Cerebellum (tissue), 4 donors: ENCODE measurements at places on chromosomes 6 and 20.

GRCh38 chr20:39745380-39745779 lies 783.2 kb downstream of the DHX35 start:
- DNase-seq, result no peak

DNA sequence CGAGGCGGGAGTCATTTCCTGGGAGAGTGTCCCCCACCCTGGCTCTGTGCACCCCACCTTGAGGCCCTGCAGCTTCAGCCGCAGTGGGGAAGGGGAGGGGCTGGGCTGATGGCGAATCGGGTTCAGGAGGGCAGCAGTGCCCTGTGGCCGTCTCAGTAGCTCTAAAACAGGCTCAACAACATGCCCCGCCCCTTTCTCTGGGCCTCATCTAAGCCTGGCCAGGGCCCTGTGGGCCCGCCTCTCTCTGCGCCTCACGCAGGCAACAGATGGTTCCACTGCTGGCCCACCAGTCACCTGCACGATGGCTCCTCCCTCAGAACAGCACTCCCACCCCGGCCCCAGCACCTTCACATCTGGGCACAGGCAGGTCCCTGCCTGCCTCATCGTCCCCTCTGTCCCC lies 30.2 kb downstream of the CHRNA4 start:
- no peak for DNase-seq

- DNase-seq, result no peak
Measured at GRCh38 chr20:48695738-48696137, 132.1 kb downstream of the PREX1 start.

GRCh38 chr20:22567944-22568871 lies 16.2 kb downstream of the FOXA2 start:
- no peak for DNase-seq
